NCI-H2107 (cell line): ENCODE measurements at places on chromosomes 13 and 19.
A peak's percentile ranks its signal among the peaks of the same experiment; 100 is the strongest.

- peak; percentile 32 for DNase-seq
Measured at GRCh38 chr13:114130837-114131582, 1.4 kb downstream of the RASA3 start.

DNA sequence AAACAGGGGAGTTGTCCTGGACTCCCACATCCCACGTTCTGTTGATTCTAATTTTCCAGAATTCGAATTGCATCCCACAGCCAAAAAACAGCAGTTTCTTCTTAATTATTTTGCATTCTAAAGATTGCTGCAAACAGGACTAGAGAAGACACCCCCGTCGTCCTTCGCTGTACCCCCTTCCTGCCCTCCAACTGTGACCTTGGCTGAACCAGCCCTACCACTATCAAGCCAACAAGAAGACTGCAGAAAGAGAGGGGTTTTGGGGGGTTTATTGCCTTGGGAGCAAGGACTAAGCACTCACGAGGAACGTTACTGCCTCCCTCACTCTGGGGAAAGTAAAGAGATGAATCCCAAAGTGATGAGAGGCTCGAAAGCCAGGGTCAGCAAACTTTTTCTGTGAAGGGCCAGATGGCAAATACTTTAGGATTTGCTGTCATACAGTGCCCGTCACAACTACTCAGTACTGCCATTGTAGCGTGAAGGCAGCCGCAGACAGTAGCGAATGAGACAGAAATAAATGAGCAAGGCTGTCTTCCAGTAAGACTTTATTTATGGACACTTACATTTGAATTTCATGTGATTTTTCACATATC lies 32.5 kb upstream of the KATNAL1 start:
- no peak for DNase-seq

GRCh38 chr13:32446773-32447465 lies 19.0 kb upstream of the N4BP2L1 start:
- DNase-seq, result no peak

DNA sequence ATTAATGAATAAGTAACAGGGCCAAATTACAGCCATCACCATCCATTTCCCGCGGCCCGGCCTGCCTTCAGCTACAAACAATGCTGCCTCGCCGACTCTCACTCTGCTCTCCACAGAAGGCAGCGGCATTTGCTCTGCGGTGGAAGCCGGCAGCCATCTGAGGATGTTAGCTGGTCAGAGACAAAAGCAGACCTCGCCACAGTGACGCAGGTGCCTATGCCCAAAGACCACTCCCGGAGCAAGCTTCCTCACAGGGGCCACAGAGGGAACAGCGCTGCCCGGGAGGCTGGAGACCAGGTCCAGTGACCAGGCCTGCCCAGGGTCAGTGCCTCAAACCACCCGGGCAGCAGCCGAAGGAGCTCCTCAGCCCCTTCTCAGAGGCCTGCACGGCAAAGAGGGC lies 16.4 kb downstream of the PEPD start:
- no peak for DNase-seq

GRCh38 chr19:49417088-49417487 lies 6.2 kb downstream of the PTH2 start:
- DNase-seq, result no peak

- DNase-seq, result no peak
Measured at GRCh38 chr19:4445963-4446703, 11.5 kb downstream of the UBXN6 start.

DNA sequence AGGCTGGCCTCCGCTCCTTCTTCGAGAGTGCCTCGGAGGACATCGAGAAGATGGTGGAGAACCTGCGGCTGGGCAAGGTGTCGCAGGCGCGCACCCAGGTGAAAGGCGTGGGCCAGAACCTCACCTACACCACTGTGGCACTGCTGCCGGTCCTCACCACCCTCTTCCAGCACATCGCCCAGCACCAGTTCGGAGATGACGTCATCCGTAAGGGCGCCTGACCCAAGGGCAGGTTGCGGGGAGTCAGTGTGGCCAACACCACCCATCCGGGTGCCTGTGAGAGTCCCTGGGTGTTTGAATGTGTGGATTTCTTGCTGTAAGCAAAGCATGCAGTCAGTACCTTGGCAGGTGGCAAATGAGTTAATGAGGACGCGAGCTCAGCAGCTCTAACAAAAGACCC lies 78.8 kb downstream of the RYR1 start:
- DNase-seq, result no peak

DNA sequence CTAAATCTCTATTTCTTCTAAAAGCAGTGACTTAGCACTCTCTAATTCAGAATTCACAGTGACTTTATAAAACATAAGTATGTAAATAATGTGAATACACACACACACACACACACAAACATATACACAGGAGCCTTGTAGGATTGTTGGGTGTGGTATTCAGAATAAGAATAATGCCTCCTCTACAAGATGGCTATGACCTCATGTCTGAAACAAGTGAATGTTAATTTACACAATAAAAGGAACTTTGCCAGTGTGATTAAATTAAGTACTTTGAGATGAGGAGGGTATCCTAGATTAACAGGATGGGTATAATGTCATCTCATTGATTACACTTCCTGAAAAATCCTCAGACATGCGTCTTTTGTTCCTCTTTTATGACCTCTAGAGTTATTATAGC lies 234.6 kb downstream of the SLITRK6 start:
- no peak for DNase-seq

GRCh38 chr19:18264971-18265540 lies 9.2 kb downstream of the IQCN start:
- no peak for DNase-seq

DNA sequence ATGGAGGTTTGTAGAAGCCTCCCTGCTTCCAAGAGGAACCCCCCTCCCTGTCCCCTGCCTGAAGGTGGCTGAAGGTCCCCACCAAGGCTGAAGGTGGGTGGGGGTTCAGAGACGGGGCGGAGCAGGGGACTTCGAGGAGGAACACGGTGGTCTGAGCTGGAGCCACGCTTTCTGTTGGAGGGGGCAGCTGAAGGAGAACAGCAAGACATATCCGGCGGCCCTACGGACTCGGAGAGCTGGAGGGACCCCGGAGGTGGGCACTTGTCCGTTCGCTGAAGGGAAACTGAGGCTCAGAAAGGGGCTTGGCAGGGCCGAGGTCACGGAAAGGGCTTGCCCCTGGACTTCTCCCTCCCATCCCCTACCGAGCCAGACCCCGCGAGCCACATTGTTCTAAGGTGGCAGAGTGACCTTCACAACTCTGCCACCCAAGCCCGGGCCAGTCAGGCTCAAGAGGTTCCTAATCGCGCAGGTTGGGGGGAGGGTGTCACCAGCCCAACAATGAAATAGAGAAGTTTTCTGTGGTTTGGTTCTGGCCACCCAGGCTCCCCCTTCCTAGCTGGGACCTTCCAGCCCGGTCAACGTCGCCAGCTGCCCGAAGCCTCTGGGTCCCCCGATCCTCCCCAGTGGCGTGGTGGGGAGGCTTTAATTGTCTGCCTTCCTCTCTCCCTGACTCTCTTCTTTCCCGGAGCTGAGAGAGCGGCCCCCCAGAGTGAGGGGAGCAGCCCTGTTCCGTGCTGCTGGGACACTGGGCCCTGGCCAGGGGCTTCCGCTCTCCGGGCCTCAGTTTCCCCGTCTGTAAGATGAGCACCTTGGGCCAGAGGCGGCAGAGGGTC lies 15.5 kb upstream of the KCNN1 start:
- DNase-seq, result no peak

GRCh38 chr13:81639984-81640582 lies 1299.2 kb upstream of the SPRY2 start:
- no peak for DNase-seq

DNA sequence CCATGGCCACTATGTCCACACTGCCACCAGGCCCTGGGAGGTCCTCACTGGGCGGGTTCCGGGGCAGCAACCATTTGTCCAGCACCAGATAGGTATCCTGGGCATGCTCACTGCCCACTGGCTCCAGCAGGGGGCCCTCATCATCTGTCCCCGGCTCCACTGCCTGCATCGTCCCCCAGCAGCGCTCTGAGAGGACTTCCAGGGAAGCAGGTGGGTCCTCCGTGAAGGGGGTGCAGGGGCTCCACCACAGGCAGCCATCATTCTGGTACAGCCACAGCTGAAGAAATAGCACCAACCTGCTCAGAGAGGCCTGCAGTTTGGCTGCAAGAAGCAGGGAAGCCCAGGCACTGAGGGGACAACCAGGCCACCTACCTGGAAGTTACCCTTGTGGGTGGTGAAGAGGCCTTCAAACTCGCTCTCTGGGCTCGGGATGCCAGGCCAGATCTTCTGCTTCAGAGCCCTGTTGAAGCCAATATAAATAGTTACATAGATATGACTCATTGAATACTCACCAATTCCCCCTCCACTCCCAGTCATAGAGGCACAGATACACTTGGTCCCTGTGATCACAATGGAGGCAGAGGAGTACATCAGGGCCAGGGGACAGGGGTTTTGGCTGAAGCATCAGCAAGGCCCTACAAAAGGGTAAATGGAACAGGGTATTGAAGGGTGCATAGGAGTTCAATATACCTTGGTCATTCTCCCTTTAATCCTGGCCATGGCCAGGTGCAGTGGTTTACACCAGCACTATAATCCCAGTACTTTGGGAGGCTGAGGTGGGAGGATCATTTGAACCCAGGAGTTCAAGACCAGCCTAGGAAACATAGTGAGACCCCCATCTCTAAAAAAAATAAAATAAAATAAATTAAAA lies 4.1 kb downstream of the SWSAP1 start:
- no peak for DNase-seq

GRCh38 chr13:48253849-48254248 lies 20.8 kb downstream of the ITM2B start:
- DNase-seq, result no peak

DNA sequence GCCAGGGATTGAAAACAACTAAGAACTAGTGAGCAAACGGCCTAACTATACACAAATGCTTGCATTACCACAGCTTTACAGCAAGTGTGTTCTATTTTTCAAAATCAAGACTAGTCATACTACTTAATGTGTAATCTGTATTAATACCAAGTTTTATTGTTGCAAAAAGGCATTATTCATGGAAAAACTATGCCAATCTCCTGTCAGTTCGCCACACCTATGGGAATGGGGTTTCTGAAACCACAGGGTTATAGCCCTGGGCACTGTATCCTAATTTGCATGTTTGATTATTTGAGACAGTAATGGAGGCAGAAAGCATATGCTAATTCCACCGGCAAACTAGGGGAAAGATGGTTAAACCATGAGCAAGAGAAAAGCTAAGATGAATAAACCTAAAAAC lies 14.3 kb downstream of the GAS6 start:
- DNase-seq, result no peak

DNA sequence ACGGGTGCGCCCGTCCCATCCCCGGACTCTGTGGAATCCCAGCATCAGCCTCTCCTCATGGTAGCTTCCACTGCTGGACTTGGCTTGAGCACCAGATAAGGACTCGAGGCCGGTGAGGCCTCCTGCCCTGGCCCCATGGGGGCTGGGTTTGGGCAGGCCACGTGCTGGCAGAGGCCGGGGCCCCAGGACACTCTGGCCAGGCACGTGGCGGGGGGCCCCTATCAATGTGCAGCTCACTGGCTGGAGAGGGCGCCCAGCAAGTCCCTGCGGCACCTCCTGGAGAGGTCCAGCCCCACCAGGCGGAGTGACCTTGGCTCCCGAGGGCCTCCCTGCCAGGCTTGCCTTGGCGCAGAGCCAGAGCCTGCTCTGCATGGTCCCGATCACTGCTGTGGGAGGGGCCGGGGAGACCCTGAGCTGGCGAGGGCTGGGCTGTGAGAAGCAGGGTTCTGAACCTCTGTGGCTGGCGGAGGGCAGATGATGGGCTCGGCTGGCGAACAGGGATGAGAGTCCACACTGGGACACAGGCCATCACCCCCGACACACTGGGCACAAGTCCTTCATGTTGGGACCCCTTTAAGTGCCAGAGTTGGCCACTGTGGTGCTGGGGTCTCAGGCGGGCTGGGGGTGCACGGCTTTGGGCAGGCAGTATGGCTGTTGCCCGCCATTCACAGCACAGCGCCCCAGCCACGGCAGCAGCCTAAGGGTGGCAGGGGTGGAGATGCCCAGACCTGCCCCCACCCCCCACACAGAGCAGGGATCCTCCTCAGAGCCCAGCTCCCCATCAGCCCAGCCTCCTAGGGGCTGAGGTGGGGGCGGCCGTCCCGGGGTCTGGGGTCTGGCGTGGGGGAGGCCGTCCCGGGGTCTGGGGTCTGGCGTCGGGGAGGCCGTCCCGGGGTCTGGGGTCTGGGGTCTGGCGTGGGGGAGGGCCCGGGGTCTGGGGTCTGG lies 19.1 kb downstream of the CEBPG start:
- DNase-seq, result no peak

GRCh38 chr13:45226024-45226423 lies 25.2 kb upstream of the KCTD4 start:
- DNase-seq, result no peak

GRCh38 chr19:16031872-16032200 lies 44.5 kb upstream of the TPM4 start:
- no peak for DNase-seq

DNA sequence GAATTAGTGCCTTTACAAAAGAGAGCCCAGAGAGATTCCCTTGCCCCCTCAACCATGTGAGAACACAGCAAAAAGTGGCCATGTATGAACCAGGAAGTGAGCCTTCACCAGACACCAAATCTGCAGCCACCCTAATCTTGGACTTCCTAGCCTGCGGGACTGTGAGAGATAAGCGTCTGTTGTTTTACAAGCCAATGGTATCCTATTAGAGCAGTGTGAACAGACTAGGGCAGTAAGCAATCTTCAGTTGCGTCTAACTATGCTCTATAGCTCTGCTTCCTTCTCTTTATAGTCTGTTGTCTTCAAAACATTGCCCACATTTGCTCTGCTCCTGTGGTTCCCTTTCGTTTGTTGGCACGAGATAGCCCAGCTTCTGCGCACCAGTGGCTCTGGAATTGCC lies 109.5 kb upstream of the FNDC3A start:
- DNase-seq, result no peak

GRCh38 chr19:10019246-10019645 lies 6.0 kb downstream of the RDH8 start:
- no peak for DNase-seq

GRCh38 chr13:45595965-45596364 lies 19.6 kb downstream of the ERICH6B start:
- no peak for DNase-seq

GRCh38 chr13:51719394-51719793 lies 84.6 kb downstream of the DHRS12 start:
- no peak for DNase-seq

- no peak for DNase-seq
Measured at GRCh38 chr13:33640832-33641231, 177.1 kb upstream of the RFC3 start.

DNA sequence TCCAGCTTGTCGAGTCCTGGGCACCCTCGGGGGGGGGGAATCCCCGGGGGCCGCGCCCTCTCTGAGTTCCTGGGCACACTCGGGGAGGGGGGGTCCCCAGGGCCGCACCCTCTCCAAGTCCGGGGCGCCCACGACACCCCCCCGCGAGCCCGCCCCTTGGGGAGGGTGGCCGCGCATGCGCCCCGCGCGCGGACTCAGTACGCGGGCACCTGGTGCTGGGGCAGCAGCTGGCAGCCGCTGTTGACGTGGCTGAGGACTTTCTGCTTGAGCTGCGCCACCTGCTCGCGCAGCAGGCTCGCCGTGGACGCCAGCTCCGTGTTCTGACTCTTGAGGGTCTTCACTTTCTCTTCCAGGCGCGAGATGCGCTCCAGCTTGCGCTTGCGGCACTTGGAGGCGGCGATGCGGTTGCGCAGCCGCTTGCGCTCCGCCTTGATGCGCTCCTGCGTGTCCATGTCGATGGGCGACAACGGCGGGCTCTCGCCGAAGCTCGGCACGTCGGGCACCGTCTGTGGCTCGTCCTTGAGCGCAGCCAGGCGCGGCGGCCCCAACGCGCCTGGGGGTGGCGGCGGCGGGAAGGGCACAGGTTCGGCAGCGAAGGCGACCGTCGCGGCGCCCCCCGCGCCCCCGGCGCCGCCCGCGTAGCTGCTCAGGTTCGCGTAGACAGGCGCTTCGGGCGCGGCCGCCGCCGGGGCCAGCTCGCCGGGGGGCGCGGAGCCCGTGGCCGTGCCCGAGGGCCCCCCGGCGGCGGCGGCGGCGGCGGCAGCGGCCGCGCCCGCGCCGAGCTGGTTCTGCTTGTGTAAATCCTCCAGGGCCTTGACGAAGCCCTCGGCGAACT lies 958 bp downstream of the JUND start:
- peak; percentile 83 for DNase-seq
